Upper lobe of right lung (tissue), 1 donor: ENCODE measurements at places on chromosomes 5 and 9.
A peak's percentile ranks its signal among the peaks of the same experiment; 100 is the strongest.

DNA sequence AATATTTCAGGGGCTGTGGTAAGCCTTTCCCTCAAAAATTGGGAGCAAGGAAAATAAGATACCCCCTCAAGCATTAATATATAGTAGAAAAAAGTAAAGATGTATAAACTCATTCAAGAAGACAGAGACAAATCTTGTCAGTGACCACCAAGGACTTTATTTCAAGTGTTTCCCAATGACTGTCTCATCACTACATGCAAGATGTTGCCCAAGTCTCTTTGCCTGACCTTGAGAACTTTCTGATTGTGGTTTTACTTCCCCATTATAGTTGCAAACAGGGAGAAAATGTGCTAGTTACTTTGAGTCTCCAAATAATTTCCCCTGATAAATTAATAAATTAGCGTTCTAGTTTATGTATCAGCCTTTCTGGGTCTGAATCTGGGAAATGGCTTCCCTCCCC lies 4.0 kb upstream of the SLC46A2 start:
- no peak overlapping the region for H3K4me3 ChIP-seq
- H3K27ac ChIP-seq = peak overlapping the region; percentile 47
- DNase-seq = no peak
- peaks cover 12% of the 10 kb centered on the region for H3K27me3 ChIP-seq
- H3K4me1 ChIP-seq = peaks cover 23% of the 10 kb centered on the region

- no peaks in the 10 kb centered on the region for H3K4me1 ChIP-seq
- no peaks in the 10 kb centered on the region for H3K36me3 ChIP-seq
- no peaks in the 10 kb centered on the region for H3K27me3 ChIP-seq
- no peak for DNase-seq
- H3K27ac ChIP-seq = no peak overlapping the region
These were observed 82.0 kb upstream of the TRIO start for GRCh38 chr5:14061106-14061505.

DNA sequence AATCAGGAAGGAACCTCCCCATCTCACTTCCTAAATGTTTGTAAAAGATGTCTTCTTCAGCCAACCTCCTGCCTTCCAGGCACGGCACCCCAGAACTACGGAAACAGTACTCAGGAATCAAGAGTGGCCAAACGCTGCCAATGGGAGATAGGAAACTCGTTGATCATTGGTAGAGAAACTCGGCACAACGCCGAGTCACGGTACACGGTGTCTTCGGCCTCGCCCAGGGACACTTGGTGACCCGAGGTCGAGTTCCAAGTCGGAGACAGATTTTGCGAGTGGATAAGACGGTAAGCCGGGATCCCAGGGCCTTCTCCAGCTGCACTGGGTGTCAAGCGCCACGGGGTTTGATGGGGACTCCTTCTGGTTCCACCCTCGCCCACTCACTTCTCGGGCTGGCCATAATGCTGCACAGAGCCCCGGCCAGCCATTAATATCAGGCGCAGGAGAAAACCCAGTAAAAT lies 343 bp downstream of the KIAA0825 start:
- peak overlapping the region; percentile 87 for H3K4me3 ChIP-seq
- peak; percentile 85 for DNase-seq
- H3K36me3 ChIP-seq = no peaks in the 10 kb centered on the region
- peak overlapping the region; percentile 79 for H3K27ac ChIP-seq
- H3K4me1 ChIP-seq = peaks cover 11% of the 10 kb centered on the region
- no peaks in the 10 kb centered on the region for H3K27me3 ChIP-seq

GRCh38 chr5:24789611-24790351 lies 145.0 kb upstream of the CDH10 start:
- H3K27ac ChIP-seq = no peak overlapping the region
- H3K4me1 ChIP-seq = no peaks in the 10 kb centered on the region
- no peak for DNase-seq
- H3K4me3 ChIP-seq = no peak overlapping the region
- H3K36me3 ChIP-seq = no peaks in the 10 kb centered on the region
